CD4-positive, alpha-beta T cell treated with Interleukin-12 subunit alpha and Interleukin-12 subunit beta, for 1 hour (primary cell): ENCODE measurements at places on chromosomes 7 and 10.
A peak's percentile ranks its signal among the peaks of the same experiment; 100 is the strongest.

- DNase-seq: no peak
Measured at GRCh38 chr7:78197447-78197846, 398.9 kb downstream of the PHTF2 start.

- no peak for DNase-seq
Measured at GRCh38 chr10:45398595-45398994, 24.6 kb downstream of the ALOX5 start.

GRCh38 chr10:102407425-102408130 lies 11.0 kb downstream of the PSD start:
- peak; percentile 23 for DNase-seq

DNA sequence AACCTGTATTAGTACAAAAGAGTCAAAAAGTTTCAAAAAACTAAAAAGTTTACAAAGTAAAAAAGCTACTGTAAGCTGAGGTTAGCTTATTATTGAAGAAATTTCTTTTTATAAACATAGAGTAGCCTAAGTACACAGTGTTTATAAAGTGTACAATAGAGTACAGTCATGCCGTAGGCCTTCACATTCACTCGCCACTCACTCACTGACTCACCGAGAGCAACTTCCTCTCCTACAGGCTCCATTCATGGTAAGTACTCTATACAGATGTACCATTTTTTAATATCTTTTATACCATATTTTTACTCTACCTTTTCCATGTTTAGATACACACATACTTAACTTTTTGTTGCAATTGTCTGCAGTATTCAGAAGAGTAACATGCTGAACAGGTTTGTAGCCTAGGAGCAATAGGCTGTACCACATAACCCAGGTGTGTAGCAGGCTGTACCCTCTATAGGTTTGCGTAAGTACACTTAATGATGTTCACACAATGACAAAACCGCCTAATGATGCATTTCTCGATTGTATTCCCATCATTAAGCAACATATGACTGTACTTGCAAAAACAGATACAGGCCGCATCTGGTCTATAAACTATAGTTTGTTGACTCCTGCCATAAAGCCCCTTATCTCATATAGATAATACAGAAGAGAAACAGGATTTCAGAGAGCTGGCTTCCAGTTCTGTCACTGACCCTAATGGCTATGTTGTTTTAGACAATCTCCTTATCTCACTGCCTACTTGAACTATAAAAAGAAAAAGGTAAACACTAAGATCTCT lies 438.8 kb downstream of the HTR7 start:
- no peak for DNase-seq
